ENCODE measurements at places on chromosomes 4 and X. TPM values are rescaled to one million over a fixed set of nuclear protein-coding genes. Genes with fewer than 3 reads are reported as not detected.

GRCh38 chrX:69116077-69116476 is 49.2 kb downstream of the PJA1 start:
- DNase-seq = no peak

DNA sequence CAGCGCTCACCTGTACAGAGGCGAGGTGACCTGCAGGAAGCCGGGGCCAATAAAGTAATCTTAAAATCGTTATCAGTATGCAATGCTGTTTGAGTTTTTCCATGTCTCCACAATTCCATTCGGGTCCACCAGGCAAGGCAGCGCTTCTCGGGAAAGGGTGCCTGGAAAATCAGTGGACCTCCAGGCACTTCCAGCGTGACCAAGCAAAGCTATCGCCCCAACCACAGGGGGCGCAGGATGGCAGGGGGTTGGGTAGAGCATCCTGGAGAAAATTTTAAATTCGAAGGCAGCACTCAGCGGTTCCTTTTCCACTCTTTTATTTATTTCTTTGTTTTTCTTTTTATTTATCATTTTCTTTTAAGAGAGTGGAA is 5.4 kb upstream of the SOX3 start:
- DNase-seq = no peak

GRCh38 chr4:105460306-105460705 is 13.6 kb downstream of the PPA2 start:
- no peak for DNase-seq

The LRIT3 gene
- 0.26 TPM for total RNA-seq

GRCh38 chrX:151988706-151989299 is 14.3 kb upstream of the GABRE start:
- DNase-seq = no peak

- peak; percentile 86 for DNase-seq
Measured at GRCh38 chr4:139556071-139556723, at the start of gene SETD7. SETD7 (minus strand) TSS chr4:139556219; CDS start chr4:139556137, 82 bp downstream.

The TMPRSS11B gene
- total RNA-seq = not detected

DNA sequence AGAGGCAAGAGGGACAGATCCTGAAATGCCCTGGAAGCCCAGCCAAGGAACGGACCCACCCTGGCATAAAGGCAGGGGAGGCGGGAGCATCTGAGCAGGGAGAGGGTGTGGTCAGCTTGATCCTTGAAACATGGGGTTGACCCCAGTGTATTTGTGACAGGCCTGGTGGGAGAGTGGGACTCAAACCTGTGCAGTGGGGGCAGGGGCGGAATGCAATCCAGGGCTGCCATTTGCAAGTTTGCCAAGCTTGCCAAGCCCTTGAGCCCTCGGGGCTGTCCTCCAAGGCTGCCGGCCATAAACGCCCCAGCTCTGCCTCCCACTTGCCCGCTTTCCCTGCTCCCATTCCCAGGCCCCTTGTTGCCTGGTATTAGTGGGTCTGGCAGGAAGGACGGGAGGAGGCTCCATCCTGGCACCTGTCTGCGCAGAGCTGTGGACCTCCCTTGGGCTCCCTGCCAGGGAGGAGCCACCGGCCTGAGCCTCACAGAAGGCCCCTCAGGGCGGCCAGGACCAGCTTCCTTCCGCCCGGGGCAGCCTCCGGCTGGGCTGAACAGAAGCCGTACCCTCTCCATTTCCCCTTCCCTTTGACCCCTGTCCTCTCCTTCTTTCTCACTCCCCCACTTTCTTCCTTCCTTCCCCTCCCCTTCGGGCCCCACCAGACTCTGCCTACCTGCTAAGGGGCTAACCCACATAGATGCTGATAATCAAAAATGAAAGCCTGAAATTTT is 661 bp downstream of the S100P start:
- DNase-seq = no peak

The CFI gene
- total RNA-seq = 1.6 TPM

- peak; percentile 56 for DNase-seq
Measured at GRCh38 chrX:102517326-102517725, 787 bp upstream of the TMSB15A start.

Data from A673 (cell line).